Keratinocyte (primary cell): ENCODE measurements at places on chromosomes 12 and 14.

DNA sequence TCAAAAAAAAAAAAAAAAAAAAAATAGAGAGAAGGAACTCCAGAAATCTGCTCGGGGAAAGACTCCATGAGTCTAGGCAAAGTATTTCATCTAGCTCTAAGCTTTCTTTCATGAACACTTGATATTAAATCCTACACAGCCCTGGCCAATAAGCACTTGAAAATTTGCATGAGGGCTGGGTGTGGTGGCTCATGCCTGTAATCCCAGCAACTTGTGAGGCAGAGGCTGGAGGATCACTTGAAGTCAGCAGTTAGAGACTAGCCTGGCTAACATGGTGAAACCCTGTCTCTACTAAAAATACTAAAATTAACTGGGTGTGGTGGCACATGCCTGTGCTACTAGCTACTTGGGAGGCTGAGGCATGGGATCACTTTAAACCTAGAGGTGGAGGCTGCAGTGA is 13.1 kb upstream of the METAP2 start:
- DNase-seq = no peak

DNA sequence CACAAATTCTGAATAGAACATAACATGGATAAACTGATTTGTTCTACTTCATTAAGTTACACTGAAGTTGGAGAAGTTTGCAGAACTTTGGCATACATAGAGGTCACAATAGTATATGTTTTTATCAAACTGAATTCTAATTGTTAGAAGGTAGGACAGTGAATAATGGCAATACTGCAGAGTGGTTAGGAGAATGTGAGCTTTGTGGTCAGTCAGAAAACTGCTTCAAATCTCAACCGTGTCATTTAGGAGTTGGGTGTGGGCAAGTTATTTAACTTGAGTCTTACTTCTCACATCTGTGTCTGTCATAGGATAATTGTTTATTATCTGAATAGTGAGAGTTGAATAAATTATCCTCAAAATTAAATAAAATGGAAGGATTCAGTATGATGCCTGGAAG is 374.6 kb upstream of the SYT1 start:
- no peak for DNase-seq

- no peak for DNase-seq
Observed at GRCh38 chr14:21256539-21257393, 12.5 kb downstream of the HNRNPC start.

DNA sequence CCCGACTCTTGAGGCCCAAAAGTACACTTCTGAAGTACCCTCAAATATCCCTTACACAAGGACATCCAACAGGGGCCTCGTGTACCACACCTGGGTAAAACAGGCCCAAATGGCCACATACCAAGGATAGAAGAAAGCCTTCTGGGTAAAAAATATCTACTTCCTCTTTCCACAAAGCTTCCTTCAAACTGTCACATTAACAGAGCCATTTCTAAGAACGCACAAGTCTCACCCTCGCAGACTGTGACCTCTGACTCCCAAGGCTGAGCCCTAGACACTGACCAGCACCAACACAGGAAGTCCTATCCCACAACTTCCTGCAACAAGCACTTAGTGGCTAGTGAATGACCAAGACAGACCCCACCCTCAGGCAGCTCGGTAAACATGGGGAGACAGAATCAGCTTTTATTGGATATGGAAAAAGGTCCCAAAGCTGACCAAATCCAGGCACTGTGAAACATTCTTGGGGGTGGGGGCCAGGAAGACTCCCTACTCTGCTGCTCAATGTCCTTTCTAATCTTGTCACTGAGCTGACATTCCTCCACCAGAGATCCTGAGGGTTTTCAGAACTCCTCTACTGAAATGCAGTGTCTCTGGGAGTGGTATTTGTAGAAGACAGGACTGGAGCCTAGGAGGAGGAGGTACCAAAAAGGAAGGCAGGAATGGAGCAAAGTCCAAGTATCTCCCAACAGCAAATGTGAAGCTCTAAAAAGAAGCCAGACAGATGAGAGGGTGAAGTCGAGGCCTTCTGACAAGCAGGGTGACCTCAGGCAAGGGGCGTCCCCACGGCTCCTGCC is 15.9 kb downstream of the KCTD10 start:
- no peak for DNase-seq

DNA sequence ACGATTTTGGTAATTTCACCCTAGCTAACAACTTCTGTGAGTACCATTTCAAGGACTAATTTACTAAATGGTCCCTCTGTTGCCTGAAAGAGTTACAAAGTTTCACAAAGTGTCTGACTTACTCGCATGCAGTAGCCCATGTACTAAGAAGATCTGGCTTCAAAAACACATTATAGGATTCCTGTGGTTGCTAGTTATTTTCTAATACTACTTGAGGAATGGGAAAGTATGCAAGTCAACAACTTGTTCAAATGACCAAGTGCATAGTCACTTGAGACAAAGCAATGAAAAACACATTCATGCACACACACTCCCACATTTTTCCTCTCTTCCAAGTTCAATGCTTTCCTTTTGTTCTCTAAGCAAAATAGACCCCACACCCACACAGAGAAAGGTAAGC is 219.7 kb upstream of the TMPO start:
- DNase-seq = no peak

GRCh38 chr14:29799464-29800095 is 128.1 kb downstream of the PRKD1 start:
- no peak for DNase-seq

DNA sequence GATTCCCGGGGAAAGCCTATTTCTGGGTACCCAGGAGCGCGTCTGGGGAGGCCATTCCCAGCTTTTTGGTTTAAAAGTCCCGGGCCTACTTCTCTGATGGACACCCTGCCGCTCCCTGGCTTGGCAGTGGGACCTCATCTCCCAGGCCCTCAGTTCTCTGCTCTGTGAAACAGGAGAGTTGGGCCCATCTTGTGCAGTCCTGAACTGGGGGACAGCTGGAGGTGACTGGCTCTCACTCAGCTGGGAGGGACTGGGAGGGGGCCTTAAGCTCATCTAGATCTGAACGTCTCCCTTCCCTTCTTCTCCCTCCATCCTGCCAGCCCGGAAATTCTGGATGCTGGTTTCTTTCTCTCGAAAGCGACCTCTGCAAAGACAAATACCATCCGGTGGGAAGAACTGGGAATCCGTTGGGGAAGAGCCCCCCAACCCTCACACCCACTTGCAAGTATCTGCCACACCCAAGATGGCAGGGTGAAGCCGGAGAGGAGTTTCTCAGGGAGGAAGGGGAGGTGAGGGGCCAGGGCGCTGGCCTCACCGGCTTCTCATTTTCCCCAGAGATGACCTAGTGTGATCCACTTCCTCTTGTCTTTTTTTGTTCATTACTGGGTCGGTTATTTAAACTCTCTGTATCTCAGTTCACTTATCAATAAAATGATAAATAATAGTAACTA is 1.4 kb downstream of the RIN3 start:
- no peak for DNase-seq

GRCh38 chr14:69084023-69084422 is 68.9 kb downstream of the DCAF5 start:
- no peak for DNase-seq

DNA sequence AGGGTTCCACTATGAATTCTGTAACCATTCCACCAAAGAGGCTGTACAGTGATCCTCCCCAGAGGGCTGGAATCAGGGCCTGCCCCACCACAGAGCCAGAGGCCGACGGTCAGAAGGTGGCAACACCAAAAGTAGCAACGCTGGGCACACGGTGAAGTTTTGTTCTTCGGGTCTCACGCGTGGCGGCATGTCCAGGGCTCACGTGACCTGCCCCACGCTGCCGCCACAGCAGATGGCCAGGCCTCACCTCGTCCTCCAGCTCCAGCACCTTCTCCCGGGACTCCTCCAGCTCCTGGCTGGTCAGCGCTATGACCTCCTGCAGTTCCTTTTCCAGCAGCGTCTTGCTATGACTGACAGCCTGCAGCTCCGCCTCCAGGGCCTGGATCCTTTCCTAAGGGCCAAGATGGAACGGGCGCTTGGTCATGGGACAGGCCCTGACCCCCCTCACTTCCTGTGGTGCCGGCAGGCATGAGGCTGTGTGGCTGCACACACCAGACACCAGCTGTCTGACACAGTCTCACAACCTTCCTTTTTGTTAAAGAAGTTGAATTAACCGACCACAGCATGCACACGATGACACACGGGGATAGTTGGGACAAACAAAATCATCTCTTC is 22.4 kb upstream of the ANKLE2 start:
- DNase-seq = no peak

GRCh38 chr12:117105902-117106301 is 6.7 kb upstream of the TESC start:
- no peak for DNase-seq

- DNase-seq = no peak
Observed at GRCh38 chr14:102500158-102500662, 9.4 kb downstream of the ANKRD9 start.

GRCh38 chr14:20697273-20698017 is 8.9 kb downstream of the ANG start:
- DNase-seq = no peak

DNA sequence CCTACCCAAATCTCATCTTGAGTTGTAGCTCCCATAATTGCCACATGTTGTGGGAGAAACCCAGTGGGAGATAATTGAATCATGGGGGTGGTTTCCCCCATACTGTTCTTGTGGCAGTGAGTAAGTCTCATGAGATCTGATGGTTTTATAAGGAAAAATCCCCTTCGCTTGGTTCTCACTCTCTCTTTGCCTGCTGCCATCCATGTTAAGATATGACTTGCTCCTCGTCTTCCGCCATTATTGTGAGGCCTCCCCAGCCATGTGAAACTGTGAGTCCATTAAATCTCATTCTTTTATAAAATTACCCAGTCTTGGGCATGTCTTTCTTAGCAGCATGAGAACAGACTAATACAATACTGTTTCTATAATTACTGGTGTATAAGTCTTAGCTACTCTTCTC is 6.5 kb upstream of the BCAT1 start:
- no peak for DNase-seq

GRCh38 chr12:7793211-7793610 is 4.0 kb downstream of the NANOG start:
- DNase-seq = no peak

DNA sequence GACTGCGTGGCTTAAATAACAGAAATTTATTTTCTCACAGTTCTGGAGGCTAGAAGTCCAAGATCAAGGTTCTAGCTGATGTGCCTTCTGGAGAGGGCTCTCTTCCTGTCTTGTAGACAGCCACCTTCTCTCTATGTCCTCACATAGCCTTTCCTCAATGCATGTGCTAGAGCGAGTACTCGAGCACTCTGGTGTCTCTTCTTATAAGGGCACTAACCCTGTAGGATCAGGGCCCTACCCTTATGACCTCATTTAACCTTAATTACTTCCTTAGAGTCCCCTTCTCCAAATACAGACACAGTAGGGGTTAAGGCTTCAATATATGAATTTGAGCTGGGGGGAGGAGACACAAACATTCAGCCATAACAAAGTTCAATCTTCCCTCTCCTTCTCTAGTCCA is 10.2 kb downstream of the DHH start:
- no peak for DNase-seq

DNA sequence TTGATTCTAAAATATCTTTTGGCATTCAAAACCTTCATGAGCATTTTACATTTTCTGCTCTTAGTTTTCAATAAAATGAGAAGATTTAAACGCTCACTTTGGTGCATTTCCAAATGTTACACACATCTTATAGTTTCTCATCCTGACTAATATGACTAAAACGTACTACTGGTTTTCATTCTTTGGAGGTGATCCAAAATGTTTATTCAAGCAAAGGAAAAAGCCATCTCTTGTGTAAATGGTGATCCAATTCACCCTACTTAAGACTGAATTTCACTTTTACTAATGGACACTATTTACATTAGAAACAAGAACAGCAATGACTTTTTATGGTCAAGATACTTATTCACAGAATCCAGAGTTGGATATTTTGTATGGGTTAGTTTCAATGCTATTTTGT is 86.6 kb downstream of the KITLG start:
- DNase-seq = peak; percentile 4

DNA sequence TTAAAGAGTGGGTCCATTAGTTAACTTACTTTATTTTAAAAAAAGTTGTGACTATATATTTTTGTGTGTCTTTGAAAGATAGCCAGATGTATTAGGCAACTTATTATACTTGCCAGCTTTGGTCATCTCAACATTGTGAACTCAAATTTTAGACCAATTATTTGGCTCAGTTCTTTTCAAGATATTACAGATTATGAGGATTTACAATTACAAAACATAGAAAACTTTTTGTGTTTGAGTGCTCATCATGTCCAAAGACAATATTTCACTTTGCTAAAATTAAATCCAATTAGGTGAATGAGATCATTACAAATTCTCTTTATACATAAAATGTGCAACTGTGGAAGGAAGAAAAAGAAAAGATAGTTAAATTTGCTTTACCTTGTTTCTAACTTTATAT is 18.3 kb upstream of the PDE3A start:
- no peak for DNase-seq
